ENCODE measurements at places on chromosomes 5 and 9.
A peak's percentile ranks its signal among the peaks of the same experiment; 100 is the strongest.

GRCh38 chr5:111234125-111234524 is 9.9 kb downstream of the CAMK4 start:
- DNase-seq = no peak

- DNase-seq = no peak
These were observed 98.5 kb downstream of the APBA1 start for GRCh38 chr9:69573651-69574050.

DNA sequence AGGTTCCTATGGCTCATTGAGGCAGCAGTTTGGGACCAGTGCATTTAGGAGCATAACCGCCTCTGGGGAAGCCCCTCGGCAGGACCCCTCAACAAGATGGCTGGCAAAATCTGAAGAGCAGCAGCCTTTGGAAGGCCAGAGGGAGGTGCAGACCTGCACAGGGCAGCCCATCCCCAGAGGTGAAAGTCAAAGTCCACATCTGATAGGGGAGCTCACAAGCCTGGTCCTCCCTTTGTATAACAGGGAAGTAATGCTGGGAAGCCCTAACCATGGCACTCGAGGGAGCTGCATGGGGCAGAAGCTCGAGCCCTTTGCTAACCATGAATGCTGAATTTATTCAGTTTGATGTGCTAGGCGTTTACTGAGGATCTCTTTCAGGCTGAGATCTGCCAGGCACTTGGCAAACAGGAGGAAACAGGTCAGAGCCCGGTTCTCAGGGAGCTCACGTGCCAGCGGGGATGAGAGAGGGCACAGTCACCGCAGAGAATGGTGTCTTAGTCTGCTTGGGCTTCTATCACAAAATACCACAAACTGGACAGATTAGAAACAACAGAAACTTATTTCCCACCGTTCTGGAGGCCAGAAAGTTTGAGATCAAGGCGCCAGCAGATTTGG is 114.1 kb downstream of the GABBR2 start:
- DNase-seq = no peak

DNA sequence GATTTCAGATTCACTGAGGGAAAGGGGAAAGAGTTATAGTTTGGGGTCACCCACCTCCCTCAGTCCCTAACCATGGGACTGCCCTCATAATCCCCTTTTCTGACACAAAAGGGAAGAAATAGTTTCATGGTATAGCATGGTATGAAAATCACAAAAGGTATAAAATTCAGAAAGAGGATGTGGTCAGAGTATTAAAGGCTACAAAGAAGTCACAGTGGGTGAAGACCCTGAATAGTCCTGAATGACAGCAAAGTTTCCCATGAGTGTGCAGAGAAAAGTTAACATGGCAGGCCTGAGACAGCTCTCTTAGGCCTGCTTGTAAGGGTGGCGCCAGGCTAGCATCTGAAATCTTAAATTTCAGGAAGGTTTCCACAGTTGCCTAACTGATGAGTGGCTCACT is 290.6 kb upstream of the ZNF608 start:
- no peak for DNase-seq

DNA sequence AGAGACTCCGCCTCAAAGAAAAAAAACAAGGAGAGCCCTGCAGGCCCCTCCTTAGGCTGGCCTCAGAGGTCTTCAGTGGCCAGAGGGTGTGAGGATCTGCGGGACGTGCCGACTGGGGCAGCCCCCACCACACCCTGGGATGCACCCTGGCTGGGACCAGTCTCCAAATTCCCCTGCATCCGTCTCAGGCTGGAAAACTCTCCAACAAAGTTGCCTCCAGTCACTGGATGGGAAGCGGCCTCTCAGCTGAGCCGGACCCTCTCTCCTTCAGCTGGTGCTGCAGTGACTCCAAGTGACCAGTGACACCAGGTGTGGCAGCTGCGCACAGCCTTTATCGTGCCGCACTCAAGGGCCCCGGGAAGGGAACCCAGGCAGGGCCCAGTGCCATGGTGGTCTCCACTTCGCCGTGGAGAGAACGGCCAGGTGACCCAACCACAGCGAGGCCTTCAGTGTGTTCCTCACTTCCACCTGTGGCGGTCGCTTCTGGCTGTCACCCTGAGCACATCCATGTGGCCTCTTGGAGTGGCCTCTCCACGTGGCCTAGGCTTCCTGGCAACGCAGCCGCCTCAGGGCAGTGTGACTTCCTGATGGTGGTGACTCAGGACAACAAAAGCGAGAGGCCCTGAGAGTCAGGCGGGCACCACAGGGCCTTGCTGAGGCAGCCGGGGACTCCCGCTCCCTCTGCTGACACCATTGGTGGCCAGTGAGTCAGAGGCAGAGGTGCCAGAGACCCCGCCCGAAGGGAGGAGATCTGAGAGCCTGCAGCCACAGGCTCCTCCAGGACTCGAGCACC is 19.3 kb upstream of the CAMSAP1 start:
- DNase-seq = no peak

GRCh38 chr5:159792180-159792579 is 124.1 kb upstream of the ADRA1B start:
- DNase-seq = no peak

DNA sequence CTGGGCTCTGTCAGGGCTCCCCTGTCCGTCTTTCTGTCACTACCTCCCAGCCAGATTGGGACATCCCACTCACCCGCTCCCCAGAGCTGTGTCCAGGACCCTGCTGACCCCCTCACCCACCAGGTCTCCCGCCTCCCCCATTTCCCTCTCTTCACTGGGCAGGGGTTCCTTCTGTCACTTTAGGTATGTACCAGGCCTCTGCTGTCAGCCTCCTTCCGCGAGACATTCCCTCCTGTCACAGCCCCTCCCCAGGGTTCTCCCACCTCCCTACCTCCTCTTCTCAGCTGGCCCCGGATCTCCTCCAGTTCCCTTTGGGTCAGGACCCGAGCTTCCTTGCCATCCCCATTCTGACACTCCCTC is 488 bp downstream of the POLR1E start:
- DNase-seq = no peak

GRCh38 chr9:137112564-137113384 is 1.8 kb downstream of the DPP7 start:
- no peak for DNase-seq

DNA sequence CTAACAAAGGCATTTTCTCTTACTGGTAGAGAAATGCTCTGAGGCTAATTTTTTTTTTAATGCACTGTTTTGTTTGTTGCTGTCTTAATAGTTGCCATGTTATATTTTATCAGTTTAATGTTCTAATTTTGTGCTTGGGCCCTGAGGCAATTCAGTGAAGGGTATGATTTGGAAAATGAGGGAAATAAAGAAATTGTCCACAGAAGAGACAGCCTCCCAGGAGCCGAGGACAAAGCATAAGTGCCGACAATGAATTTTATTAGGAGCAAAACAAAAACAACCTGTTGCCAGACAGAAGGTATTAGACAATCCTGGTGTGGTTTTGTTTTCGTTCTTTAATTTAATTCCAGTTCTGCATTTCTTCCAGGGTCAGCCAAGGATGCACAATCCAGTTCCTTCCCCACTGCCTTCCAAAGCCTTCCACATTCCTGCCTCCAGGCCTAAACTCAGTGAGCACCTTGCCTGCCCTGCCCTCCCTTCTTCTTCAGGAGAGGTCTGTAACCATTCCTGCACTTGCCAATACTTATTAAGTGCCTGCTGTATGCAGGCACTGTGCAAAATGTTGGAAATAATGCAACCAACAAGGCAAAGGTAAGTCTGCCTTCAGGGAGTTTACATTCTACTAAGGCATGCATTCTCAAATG is 4.3 kb upstream of the TCOF1 start:
- no peak for DNase-seq

- DNase-seq = no peak
These were observed 137.2 kb upstream of the FST start for GRCh38 chr5:53343187-53343586.

DNA sequence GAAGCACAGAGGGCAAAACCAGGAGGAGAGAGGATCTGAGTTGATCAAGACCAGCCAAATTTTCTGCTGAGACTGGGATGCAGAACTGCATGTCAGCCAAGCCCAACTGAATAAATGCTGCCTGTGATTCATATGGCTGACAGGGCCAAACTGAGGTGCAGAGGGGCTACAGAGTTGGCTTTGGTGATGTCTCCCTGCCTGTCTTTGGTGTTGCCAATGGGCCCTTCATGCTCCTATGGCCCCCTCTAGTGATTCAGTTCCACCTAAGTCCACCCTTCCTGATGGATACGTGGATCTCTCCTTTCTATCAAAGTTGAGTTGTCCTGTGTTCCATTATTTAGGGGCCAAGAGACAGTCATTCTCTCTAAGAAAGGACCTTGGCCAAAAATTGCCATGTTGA is 163.6 kb upstream of the TLE4 start:
- no peak for DNase-seq

GRCh38 chr5:168661593-168662485 is 82.7 kb upstream of the PANK3 start:
- DNase-seq = no peak

DNA sequence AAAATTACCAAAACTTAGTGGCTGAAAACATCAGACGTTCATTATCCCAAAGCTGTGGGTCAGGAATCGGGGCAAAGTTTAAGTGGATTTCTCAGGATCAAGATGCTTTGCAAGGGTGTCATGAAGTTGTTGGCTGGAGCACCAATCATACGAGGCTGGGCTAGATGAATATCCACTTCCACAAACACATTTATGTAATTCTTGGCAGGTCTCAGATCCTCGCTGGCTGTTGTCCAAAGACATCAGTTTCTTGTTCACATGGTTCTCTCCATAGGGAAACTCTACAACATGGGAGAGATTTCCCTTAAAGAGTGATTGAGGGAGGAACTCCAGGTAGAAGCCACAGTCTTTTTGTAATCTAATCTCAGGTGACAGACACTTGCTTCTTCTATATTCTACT is 20.2 kb upstream of the CCDC192 start:
- DNase-seq = no peak

GRCh38 chr5:174293481-174293880 is 248.0 kb downstream of the NSG2 start:
- no peak for DNase-seq

DNA sequence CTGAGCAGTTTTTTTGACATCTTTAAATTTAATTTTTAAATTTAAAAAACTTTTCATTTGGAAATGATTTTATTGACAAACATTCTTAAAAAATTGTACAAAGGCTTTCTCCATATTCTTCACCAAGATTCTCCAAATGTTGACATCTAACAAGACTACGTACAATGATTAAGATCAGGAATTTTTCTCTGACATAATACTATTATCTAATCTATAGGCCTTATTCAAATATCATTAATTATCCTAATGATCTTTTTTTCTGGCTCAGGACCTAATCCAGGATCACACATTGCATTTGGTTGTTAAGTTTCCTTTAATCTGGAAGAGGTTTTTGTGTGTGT is 106.1 kb upstream of the OSMR start:
- no peak for DNase-seq

- no peak for DNase-seq
These were observed 87.6 kb downstream of the FREM1 start for GRCh38 chr9:14822666-14823065.

DNA sequence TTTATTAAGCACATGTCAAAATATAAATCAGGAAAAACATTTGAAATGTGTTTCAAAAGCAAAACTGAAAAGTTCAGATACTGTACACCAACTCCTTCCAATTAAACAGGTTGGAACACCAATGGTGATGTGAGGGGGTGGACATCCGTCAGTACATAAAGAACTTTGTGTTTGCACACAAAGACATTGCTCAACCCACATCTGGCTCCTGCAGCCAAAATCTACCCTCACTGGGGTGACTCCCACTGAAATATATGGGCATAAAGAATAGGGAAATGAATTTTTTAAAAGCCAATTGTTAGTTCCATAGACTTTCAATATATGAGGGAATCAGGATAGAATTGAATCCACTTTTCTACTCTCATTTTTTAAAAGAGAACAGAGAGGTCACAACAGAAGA is 63.9 kb downstream of the MEGF9 start:
- no peak for DNase-seq

DNA sequence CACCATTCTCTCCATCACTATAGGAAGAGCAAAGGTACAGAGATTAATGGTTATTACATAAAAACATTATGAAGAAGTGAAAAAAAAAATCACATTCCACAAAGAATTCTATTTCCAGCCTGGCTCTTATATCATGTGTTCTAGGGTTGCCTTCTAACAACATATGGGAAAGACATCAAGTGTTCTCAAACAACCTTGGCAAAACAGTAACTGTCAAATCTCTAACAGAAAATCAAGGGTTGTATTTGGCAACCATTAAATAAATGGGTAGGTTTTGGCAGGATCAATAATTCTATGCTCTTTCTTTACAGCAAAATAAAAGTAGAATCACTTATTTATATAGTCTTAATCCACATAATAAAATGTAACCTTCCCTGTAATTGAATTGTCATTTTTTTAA is 728.9 kb downstream of the MAT2B start:
- DNase-seq = no peak

DNA sequence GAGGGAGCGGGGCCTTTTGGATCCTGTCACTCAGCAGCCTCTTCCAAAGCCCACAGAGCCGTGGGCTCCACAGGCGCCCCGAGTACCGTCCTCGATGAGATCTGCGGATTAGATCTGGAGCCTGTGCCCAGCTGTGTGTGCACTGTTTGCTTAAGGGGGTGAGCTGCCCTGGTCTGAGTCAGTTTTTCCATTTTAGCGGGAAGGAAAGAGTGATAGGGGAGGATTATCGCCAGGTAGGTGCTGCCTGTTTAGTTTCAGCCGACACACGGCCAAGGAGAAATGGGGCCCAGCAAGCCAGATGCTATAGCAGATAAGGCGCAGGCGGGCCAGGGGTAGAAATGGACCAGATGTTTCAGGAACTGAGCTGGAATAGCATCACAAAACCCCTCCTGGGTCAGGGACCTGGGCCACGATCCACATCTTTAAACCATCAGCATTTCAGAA is 18.1 kb downstream of the COL5A1 start:
- DNase-seq = no peak

DNA sequence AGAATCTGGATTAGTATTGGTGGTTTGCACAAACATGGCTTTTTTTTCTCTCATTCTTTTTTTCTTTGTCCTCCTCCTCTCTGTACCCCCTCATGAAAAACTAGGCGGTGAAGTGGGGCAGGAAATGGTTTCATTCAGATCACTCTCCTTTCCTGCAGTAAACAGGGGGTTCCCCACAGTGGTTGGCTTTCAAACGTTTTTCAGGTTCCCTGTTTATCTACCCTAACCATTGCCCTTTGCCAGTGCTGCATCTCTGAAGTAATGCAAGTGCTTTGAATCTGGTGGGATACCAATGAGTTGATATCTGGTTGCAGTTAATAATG is 29.8 kb downstream of the NR4A3 start:
- DNase-seq = peak; percentile 12

- DNase-seq = no peak
These were observed 6.1 kb upstream of the MOB3B start for GRCh38 chr9:27535701-27536118.

- DNase-seq = no peak
These were observed 93.0 kb downstream of the PHF2 start for GRCh38 chr9:93669116-93669957.

DNA sequence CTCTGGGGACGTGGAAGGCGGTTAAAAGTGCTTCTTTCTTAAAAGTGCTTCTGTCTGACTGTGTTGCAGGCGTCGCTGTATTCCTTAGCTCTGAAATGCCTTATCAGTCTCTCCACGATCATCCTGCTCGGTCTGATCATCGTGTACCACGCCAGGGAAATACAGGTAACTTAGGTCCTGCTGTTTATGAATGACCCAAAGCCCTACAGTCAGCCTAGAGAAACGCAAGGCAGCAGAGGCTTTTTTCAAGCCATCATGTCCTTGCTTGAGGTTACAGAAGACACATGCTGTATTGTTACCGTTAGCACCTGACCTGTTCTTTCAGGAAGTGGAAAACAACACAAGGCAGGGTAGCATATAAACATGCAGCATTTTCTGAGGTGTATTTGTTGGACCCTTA is 2.0 kb downstream of the KCNN2 start:
- no peak for DNase-seq
